ENCODE measurements at places on chromosomes 7 and 10.

DNA sequence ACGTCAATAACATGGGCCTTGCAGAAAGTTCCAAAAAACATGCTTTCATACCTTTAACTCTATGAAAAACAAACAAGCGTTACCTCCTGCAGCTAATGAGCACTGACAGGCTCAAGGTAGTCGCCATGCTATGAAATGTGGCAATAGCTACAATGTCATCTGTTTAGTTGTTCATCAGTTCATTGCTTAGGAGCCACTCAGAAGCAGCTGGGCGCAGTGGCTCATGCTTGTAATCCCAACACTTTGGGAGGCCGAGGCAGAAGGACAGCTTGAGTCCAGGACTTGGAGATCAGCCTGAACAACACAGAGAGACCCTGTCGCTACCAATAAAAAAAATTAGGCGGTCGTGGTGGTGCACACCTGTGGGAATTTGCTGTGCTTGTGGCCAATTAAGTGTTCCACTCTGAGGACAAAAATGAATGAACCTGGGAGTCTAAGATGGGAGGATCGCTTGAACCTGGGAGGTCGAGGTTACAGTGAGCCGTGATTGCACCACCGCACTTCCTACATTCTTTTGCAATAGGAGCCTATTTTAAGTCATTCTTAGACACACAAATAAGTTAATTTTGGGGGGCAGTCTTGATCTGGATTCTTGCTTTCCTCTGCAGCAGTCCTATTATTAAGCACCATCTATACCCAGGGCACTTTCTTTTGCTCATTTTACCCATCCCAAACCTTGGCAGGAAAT is 276.2 kb upstream of the KLF14 start:
- no peak for DNase-seq

GRCh38 chr7:123725586-123726171 is 23.1 kb downstream of the WASL start:
- DNase-seq, result no peak

- no peak for DNase-seq
Measured at GRCh38 chr7:8212638-8213037, 49.3 kb downstream of the ICA1 start.

GRCh38 chr7:150685219-150686029 is at the start of gene GIMAP2:
Gene GIMAP2 (plus strand): TSS chr7:150685706. CDS start chr7:150687060, 1,354 bp downstream.
- peak; percentile 84 for DNase-seq

DNA sequence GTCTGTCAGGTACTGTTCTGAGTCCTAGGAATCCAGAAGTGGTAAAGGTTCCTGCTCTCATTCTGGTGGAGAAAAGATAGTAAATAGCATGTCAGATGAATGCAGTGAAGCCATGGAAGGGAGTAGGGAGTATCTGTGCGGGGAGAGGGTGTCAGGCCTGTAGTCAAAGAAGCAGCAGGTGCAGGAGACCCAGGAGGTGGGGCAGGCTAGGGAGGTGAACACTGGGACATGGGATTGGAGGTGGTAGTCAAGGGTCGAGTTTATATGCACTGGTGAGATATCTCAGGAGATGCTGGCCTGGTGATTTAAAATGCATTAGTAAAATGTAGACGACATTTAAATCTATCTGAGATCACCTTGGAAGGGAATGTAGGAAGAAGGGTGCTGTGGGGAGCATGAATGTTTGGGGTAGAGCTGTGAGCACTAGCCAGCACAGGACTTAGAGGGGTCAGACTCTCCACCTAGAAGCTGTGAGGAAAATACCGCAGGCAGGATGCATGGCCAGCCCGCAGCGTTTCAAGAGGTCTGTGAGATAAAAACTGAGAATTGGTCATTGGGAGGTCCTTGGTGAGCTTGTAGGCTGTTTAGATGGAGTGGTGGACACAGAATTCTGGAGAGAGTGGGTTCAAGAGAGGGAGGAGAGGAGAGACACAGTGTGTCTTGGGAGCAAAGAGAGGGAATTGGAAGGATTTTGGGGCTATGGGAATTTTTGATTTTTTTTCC is 6.8 kb downstream of the GTPBP4 start:
- DNase-seq, result no peak

DNA sequence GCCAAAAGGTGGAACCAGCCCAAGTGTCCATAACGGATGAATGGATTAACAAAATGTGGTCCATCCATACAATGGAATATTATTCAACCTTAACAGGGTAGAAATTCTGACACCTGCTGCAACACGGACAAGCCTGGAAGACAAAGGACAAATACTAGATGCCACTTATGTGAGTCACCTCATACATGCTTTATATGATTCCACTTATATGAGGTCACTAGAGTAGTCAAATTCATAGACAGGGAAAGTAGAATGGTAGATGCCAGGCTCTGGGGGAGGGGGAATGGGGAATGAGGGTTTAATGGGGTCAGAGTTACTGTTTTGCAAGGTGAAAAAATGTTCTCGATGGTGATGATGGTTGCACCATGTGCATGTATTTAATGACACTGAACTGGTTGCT is 34.0 kb upstream of the CYTH3 start:
- no peak for DNase-seq

GRCh38 chr7:55280031-55280454 is 85.1 kb upstream of the LANCL2 start:
- peak; percentile 67 for DNase-seq

GRCh38 chr10:113890769-113891168 is 36.3 kb downstream of the NHLRC2 start:
- DNase-seq, result no peak

DNA sequence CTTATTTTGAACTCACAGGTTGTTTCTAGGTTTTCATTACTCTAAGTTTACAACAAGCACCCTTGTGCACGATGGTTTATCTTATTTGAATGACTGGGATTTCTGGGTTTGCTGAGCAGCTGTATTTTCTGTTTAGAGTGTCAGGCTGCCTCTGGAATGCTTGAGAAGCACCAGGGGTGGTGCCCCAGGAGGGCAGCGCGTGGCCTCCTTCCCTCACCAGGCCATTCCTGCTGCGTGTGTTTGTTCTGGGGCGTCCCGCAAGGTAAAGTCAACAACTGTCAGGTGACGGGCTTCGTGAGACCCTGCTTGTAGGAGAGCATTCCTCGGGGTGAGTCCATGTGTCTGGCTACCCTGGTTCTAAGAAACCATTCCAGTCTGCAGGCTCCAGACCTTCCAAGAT is 54.9 kb downstream of the FAM171A1 start:
- no peak for DNase-seq

DNA sequence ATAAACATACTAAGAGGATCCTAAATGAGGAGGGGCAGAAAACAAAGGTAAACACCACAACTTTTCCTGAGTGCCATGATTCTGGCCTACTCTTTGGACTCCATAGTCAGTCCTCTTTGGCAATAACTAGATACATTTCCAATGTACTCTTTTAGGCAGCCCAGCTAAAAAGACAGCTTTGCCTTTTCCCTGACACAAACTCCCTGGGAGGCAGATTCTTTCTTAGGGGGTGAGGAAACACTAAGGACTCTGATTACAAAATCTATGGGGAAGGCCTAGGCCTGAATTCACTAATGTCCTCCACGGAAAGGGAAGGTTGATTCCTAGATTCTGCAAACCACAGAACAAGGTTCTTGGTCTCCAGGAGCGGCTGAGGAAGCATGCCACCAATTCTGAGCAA is 25.8 kb downstream of the FBXW4 start:
- DNase-seq, result no peak

DNA sequence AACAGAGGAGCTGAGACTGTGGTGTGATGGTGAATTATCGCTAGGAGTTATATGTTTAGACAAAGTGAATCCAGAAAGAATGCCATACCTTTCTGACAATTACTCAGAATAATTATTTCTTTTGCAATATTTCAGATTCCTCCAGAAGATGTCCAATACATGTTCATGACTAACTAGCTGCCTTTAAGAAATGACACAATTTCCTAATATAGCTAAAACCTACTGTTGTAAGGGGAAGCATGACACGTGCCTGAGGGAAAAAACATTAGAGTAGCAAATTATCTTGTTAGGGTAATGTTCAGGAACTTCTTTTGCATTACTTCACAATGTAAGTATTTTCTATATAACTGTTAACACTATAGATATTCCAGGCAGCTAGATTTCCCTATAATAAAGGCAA is 150.3 kb downstream of the COL28A1 start:
- no peak for DNase-seq

DNA sequence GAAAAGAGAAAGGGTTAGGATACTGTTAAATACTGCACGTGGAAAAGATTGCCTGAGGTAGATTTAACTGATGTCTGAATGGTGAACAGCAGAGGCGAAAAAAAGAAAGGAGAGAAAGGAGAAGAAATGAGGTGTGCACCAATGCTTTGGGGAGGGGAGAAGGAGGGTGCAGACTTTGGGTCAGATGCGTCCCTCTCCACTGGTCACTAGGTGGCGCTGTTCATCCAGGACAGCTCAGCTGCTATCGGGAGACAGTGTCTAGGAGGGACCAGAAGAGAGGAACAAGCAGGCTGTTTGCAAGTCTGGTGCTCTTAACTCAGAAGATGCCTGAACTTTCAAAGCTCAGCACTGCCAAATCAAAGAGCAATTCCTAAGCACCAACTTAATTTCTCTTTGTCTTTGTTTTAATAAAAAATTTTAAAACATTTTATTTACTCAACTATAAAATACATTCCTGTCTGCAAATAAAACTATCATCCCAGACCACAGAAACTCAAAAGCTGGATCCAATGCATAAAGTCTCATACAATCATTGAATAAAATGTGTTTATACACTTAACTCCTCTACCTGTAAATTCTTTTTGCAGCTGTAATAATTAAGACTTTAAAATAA is 83.9 kb upstream of the PDLIM1 start:
- DNase-seq, result peak; percentile 29

- no peak for DNase-seq
Measured at GRCh38 chr10:60073781-60074656, 167.7 kb upstream of the CCDC6 start.

DNA sequence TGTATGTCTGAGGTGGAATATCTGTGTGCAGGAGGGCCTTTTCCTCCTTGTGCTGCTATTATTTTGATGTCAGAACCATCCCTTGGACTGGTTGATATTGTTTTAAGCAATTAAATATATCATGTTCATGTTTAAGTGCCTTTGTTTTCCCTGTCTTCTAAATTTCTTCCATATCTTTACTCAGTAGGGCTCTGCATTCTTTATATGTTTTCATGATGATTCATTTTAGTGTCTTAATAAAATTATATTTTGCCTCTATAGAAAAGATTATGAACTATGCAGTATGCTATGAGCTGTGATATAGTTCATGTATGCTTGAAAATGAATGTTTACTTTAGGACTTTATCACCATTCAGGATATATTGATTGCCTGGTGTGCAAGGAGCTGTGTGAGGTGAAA is 34.8 kb downstream of the AHR start:
- no peak for DNase-seq

- DNase-seq, result no peak
Measured at GRCh38 chr7:4831723-4832495, 29.9 kb downstream of the PAPOLB start.

DNA sequence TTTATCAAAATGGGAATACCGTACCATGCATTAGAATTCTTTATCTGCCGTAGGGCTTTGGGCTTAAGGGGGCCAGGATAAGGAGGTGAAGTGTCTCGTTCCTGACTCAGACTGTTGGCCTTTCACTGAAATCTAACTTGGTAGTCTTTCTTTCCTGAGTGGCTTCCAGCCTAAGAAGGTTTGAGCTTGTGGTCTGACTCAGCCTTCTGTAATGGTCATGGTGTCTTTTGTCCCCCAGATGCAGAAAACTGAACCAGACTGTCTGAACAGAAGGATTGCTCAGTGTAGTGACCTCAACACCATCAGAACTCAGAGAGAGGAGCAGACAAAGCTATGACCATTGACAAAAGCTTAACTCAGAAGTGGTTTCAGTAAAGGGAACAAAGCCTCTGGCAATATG is 39.5 kb downstream of the WNT2 start:
- no peak for DNase-seq

GRCh38 chr7:96899108-96899507 is 106.2 kb upstream of the DLX6 start:
- no peak for DNase-seq

DNA sequence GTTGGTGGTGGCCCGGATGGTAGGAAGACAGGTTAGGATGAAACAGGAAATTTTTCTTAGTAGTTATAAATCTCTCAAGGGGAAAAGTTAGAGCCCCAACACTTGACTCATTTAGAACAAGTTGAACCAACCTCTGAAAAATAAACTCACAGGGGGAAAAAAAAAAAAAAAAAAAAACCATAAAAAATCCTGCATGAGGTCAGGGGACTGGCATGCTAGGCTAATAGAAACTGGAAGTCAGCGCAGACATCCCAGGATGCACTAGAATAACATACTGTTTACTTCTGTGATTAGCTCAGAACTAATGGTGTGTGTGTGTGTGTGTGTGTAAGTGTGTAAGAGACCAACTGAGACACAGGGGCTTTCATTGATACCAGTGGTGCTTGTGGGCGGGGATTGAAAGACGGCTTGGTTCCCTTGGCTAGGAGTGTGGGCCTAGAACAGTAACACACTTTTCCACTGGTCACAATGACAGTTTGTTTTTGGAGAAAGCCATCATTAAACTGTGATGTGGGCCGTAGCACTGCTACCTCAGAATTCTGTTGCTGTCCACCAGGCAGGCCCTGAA is 491.6 kb upstream of the GALNT17 start:
- no peak for DNase-seq

GRCh38 chr10:15857107-15857575 is 3.2 kb downstream of the MINDY3 start:
- no peak for DNase-seq
